ENCODE measurements at places on chromosomes 2 and 18.

DNA sequence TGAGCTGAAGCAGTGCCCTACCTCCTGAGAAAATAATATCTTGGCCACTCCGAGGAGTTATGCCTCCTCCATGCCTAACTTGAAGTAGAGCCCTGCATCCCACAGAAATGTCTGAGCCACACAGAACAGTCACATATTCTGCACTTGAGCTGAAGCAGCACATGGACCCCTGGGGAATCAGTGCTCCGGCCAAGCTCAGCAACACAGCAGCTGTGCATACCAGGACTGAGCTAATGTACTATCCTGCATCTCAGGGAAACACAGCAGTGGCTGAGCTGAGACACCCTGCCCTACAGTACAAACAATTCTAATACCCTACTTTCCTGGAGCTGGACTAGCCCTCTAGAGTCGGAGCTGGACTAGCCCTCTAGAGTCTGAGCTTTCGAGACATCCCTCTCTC is 166.9 kb downstream of the ZNF516 start:
- DNase-seq = no peak

DNA sequence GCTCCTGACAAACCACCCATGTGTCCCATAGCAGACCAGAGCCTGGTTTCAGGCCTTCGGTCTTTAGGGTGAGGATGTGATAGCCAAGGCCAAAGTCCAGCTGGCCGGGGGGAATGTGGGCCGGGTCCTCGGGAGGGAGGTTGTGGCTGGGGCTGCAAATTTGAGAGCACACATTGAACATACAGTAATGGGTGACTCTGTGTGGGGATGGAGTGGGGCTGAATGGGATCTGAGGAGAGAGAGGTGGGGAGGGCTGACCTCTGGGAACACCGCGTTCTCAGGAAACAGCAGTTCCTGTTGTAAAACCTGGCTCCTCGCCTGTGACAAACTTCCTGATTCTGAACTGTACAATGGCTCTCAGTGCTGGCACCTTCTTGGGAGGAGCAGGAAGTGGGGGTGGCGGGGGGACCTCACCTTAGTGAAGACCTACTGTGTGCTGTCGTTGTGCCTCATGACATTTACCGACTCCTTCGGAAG is 48.8 kb downstream of the MCFD2 start:
- DNase-seq = no peak

DNA sequence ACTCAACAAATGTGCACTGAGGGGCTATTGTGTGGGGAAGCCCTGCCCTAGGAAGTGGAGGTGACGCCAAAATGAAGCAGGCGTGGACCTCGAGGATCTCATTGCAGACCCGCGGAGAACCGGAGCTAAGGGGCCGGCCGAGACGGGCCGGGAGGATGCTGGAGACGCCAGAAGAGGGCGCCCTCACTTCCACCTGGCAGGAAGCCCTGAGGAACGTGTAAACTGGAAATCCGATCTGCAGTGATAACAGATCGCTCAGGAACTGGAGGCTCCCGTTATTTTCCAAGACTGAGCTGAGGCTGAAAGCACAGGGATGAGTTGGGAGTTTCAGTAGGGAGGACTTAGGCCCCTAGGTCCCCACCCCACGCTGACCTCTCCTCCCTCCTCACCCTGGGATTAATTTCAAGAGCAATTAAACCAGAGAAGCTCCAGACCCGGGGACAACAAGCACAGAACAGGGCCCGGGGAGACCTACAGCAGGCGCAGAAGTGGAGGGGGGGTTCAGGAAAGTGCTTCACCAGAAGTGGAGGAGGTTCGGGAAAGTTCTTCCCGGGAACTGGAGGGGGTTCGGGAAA is 7.7 kb upstream of the COL6A3 start:
- peak; percentile 33 for DNase-seq

GRCh38 chr2:211159972-211160371 is 603.6 kb downstream of the CPS1 start:
- DNase-seq = no peak

DNA sequence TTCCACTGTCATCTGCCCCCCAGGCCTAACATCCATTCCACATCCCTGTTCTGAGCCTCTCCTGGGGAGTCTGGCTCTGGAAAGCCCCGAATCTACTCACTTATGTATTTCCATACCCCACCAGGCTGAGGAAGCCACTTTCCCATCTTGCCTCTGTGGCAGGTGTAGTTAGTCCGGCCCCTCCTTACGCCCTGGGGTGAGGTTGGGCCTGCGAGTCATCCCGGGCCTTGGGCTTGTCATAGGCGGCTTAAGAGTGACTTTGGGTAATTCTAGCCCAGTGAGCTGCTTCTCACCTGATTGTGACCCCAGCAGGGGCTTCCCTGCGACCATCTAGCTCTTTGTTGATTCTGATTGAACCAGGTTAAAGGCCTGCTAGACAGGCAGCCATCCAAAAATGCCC is 21.1 kb downstream of the PCARE start:
- no peak for DNase-seq

DNA sequence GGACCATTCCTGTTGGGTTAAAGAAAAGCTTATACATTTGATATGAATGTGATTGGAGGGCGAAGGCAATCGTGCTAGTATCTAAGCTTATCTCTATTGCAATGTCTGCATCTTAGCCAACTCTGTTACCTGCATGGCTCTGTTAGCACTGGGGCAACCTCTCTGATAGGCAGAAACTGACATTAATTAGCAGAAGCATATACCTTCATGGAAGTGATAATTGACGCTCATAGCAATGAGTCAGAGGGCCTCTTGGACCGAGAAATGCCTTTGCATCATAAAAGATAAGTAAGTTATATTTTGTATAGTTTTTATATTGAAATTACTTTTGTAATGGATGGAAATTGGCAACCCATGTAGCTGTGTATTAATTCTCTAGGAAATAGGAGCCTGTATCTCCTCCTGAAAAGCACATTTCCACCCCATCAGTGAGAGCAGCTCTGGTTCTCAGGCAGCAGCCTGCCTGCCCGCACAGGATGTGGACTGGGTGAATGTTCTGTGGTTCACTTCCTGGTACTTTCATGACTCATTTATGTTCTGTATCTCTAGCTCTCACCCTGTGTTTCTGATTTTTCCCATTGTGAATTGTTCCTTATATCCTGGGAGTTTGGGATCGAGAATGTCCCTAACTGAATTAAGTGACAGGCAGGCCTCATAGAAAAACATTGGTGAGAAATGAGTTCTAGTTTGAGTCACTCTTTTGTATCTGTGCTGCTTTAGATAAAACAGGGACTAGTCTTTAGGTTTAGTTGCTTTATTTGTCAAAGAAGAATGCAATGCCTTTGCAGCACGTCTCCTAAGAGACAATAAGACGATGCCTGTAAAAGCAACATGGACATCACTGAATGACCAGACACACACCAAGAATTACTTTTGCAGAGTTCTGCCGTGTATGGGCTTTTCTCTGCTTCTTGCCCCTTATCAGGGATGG is 344.9 kb downstream of the DCDC2C start:
- no peak for DNase-seq

DNA sequence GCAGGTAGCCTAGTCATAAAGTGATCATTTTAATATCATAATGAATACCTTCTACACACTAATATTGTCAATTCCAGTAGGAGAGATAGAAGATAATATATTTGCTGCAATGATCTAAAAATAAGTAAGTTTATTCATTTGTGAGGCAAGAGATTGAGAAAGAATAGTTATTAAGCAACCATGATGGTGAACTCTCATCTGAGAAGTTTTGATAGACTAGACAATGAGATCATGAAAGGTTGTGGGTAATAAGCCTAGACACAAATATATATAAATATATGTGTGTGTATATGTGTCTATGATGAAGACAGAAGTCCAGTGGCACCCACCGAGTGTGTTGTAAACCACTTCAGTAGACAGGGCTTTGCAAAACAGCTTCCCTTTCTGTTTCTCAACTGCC is 181.0 kb upstream of the CHST9 start:
- no peak for DNase-seq

- DNase-seq = no peak
Observed at GRCh38 chr2:55609938-55610578, 7.4 kb downstream of the PPP4R3B start.

DNA sequence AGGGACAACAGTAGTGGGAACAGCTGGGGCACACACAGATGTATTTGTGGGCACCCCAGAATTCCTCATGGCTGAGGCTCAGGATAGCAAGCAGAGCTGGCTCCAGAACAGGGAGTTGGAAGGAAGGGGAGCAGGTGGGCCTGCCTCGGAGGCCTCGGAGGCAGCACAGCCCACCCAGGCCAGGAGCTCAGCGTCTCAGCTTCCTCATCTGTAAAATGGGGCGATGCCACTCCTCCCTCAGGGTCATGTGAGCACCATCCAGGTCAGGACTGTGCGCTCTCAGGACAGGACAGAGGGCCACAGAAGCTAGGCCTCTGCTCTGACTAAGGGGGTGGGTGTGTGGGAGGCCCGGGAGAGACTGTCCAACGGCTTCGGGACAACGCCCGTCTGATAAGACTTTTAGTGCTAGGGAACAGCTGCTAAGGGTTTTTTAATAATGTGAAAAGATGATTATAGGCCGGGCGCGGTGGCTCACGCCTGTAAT is 106.2 kb downstream of the HDAC4 start:
- DNase-seq = no peak

- no peak for DNase-seq
Observed at GRCh38 chr2:207490441-207490840, 39.3 kb upstream of the CREB1 start.

- DNase-seq = no peak
Observed at GRCh38 chr2:6954586-6954985, 37.4 kb downstream of the RNF144A start.

DNA sequence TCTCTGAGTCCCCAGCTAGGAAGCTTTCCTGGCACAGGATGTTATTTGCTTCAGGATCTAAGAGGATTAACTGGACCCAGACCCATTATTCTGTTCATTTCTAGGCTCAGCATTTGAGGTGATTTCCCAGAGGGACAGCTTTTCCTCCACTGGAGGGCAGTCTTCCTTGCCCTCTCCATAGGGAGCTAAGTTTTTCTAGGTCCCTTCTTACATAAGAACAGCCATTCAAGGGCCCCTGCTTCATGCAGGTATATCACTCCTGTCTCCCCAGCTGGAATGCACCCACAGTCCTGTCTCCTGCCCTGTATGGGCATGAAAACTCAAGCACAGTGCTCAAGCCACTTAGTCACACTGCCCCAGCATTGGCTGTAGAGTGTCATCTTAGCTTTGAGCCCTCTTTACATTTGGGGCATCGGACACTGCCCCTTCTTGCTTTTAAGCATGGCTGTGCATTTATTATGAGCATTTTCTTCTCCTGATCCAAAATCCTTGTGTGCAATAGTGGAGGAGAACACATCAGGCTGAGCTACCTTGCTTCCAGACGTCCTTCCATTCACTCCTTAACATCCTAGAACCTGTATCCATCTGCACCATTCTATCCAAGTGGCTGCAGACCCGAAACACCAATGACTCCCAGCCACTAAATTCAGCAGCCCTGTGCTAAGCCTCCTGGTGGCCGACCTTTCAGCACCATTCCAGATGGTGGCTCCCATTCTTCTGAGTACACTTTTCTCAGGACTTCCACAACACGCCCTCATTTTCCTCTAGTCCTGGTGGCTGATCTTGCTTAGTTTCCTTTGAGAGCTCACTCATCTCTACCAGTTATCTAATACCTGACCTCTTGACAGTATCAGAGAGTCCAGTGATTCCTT is 80.0 kb downstream of the COPS8 start:
- DNase-seq = no peak

DNA sequence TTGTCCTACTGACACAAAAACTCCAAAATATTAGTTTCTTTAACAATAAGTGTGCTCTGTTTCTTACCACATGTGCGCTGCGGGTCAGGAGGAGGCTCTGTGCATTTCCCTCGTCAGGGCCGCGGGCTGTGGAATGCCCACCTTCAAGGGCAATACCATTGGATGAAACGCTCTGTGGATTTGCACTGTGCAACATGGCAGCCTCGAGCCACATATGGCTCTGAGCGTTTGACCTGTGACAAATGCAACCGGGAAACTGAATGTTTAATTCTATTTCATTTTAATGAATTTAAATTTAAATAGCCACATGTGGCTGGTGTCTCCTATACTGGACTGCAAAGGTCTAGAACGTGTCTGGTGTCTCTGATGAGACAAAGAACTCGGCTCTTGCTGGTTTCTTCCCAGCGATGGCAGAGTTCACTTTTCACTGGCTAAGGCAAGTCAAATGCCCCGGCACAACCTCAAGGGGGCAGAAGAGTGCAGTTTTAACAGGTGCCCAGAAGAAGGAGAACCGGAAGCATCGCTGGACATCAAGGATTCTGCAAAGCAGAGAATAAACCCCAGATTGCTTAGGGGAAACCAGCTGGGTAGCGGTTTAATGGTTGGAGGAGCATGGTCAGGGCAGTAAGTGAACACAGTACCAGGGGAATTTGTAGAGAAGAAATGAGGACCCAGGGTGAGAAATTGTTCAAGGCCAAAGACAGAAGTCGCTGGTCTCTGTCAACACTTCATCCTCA is 37.0 kb upstream of the TMEM18 start:
- peak; percentile 60 for DNase-seq

All from NCI-H1930 (cell line).